ENCODE measurements at places on chromosomes 2 and 18.

DNA sequence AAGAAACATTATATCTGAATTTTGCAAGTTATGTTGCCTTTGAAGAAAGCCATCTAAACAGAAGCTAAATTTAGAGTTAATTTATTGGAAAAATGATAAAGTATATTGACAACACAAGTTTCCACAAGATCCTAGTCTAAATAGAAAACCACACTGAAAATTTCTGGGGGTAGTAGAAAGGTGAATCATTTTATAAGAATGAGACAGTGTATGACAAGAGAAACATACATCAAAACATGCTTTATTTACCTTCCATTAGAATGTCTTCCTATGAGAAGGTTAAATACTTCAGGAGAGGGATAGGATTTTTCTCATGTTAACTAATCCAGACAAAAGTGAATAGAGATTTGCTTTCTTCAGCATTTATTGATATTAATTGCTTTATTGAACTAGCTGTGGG, 1389.8 kb upstream of the ZEB2 start:
- no peak for DNase-seq

DNA sequence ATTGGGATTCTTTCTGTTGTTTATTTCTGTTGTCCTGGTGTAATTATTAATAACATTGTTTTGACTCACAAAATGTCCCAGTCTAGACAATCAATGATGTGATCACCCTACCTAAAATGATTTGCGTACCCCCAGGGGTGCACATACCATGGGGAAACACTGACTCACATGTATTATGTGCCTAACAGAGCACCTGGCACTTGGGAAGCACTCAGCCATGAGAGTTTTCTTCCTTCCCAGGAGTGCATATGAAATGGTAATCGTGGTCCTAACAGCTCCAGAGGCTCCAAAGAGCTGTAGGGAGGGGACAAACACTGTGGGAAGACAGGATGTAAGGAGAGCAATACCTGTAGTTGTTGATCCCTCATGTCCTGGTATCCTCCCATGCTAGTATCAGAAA, 187.8 kb upstream of the ERBB4 start:
- DNase-seq = no peak

- DNase-seq = no peak
Measured at GRCh38 chr18:78128004-78128403, 851.6 kb upstream of the SALL3 start.

DNA sequence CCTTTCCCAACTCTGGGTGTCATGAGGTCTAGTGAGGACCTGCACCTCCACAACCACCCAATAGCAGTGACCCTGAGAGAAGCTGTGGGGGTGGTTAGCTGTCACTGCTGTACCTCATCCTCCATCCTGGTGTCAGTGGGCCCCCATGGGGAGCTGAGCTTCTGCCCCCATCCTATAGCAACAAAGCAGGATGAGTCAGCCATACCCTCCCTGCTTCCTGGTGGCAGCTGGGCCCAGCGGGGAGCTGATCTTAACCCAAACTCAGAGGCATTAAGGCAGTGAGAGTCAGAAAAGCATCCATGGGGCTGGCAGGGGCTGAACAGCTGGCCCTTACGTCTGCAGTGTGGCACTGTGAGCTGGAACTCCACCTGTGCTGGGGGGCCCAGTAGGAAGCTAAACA, 247.8 kb upstream of the HDAC4 start:
- no peak for DNase-seq

DNA sequence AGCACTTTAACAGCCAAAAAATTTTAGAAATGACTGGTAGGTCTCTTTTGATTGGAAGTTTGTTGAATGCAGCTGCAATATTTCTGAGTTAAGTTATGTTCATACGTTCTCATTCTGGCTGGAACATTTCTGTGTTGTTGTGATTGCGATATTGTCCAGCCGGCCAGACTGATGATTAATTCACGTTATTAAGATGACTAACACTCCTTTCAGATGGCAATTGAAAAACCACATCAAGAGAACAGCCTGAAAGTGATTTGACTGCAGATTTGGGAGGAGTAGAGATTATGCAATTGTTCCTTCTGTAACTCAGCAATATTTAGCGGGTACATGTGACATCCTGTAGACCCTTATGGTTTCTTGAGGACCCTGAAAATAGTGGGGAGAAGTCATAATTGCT, 133.7 kb downstream of the FBXO15 start:
- no peak for DNase-seq

GRCh38 chr2:108257757-108258331, 18.1 kb downstream of the SULT1C3 start:
- DNase-seq = no peak

- DNase-seq = no peak
Measured at GRCh38 chr2:216987252-216987821, 127.5 kb upstream of the TNP1 start.

DNA sequence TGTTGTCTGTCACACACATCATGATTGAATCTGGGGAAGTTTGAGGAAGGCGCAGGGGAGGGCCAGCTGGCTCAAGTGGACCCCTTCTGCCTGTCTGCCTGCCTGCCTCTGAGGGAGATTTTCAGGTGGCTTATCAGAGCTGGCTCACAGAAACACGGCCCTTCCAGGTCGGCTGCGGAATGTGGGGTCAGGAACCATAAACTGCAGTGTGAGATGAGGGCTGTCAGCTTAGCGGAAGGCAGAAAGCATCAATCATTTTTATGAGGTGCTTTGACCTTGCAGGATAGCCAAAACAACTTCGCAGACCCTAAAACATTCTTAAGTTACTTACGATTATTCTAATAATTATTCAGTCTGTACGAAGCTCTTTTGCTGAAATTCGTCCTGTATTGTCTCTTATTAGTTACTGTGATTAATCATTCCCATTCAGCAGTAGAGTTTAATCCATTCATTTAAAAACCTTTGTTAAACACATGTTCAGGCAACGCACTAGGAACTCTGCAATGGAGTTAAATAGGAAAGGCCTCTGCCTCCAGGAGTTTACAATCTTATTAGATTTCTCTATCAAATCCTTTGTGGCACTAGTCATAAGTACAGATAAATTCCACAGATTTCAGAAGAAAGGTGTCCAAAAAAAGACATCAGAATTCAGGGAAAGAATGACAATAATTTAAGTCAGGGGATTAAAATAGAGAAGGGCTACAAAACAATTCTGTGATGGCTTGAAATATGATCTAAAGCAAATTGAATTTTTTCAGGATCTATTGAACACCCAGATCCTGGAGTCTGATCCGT, 371.6 kb downstream of the HRH4 start:
- DNase-seq = no peak

- DNase-seq = no peak
Measured at GRCh38 chr2:208066016-208066415, 40.7 kb upstream of the PLEKHM3 start.

DNA sequence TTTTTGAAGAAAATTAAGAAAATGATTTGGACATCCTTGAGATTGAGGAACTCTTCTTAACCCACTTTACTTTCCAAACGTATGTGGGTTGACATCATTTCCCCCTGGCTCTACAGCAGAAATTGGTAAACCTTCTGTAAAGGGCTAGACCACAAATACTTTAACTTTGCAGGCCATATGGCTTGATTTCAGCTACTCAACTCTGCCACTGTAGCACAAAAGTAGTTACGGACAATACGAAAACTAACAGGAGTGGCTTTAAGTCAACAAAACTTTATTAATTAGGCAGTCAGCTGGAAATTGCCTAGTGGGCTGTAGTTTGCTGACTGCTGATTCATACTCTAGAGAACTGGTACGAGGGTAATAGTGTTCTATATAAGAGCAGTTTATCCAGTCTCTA, 83.2 kb upstream of the DTNB start:
- DNase-seq = no peak

DNA sequence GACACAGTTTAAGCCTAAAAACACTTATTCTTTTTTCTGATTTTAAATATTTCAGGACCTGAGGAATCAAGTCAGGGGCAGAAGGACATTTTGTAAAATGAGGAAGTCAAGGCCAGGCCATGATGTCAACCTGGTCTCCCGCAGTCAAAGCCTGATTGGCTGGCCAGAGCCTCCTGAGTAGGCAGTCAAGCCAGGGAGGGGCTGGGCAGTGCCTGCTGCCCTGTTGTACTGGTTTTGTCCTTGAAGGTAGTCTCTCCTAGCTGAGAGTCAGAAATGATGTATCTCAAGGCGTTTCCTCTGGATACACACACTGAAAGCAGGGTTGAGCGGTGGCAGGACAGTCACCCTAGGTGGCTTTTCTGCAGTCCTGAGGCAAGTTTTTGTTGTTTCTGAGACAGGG, 19.8 kb downstream of the CCT7 start:
- no peak for DNase-seq

GRCh38 chr2:10072656-10073480, 7.3 kb downstream of the CYS1 start:
- DNase-seq = peak; percentile 76

DNA sequence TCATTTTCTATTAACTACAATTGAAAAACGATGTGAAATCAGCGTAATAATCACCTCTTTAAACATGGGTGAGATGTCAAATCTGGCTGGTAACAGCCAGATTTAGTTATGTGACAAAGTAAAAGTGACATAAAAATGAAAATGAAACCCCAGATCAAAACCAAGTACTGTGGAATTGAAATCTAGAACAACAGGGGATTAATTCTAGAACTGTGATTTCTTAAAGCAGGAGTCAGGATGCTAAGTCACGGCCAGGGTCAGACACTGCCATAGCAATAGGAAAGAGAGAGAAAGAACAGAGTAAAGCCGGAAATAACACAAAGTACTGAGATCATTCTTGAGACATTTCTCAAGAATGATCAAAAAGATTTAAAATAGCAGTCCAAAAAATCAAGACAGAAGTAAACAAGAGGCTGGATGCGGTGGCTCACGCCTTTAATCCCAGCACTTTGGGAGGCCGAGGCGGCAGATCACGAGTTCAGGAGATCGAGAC, 1183.7 kb upstream of the NXPH2 start:
- DNase-seq = no peak

GRCh38 chr2:191713837-191714236, 35.9 kb downstream of the NABP1 start:
- DNase-seq = no peak

GRCh38 chr2:150462770-150463169, 24.7 kb downstream of the RND3 start:
- DNase-seq = no peak

DNA sequence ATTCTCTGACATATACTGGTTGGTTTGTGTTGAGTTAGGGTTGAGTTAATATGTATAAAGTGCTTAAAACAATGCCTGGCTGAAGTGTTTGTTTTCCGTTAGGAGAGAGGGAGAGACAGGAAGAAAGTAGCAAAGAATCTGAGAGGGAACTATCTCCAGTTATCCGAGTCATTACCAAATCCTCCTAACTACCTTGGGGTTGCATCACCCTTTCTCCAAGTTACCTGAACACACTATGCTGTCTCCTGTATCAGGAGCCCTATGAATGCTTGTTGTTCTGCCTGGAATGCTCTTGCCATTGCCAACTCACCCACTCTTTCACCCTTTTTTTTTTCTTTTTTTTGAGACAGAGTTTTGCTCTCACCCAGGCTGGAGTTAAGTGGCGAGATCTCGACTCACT, 47.9 kb upstream of the ITGAV start:
- no peak for DNase-seq

DNA sequence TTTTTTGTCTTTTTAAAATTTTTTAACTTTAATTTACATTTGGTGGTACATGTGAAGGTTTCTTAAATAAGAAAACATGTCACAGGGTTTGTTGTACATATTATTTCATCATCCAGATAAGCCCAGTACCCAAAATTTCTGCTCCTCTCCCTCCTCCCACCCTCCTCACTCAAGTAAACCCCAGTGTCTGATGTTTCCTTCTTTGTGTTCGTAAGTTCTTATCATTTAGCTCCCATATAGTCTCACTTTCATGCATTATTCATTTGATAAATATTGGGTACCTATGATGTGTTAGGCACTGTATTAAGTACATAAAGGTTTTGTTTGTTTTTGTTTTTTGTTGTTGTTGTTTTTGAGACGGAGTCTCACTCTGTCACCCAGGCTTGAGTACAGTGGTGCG, 5.7 kb upstream of the TGIF1 start:
- no peak for DNase-seq

- no peak for DNase-seq
Measured at GRCh38 chr2:219526320-219527075, 12.2 kb downstream of the ASIC4 start.
